ENCODE measurements at places on chromosomes 6 and 20. TPM values are rescaled to one million over a fixed set of nuclear protein-coding genes. Genes with fewer than 3 reads are reported as not detected.

Gene IYD
- total RNA-seq, result not detected

Gene SLC22A3
- not detected for total RNA-seq

Gene RAD21L1
- total RNA-seq, result 0.10 TPM

Gene TREM1
- 103 TPM for total RNA-seq

Gene SUN5
- not detected for total RNA-seq

Gene ULBP2
- 0.94 TPM for total RNA-seq

Gene TGM3
- total RNA-seq, result 0.10 TPM

Gene FOXP4
- 3.5 TPM for total RNA-seq

Gene TMC2
- total RNA-seq, result not detected

Gene KCNQ5
- 2.8 TPM for total RNA-seq

Gene ZBP1
- 14.7 TPM for total RNA-seq

Gene PPP2R5D
- total RNA-seq, result 15.2 TPM

Gene GLP1R
- total RNA-seq, result 0.10 TPM

Gene OR12D1
- not detected for total RNA-seq

Gene OVOL2
- not detected for total RNA-seq

Gene CYP24A1
- 0.10 TPM for total RNA-seq

Gene GPR6
- total RNA-seq, result not detected

Gene KIF25
- not detected for total RNA-seq

All from mononuclear cell (primary cell).